ENCODE measurements at places on chromosomes 4 and X.

GRCh38 chrX:107167163-107167921, 38.9 kb downstream of the NUP62CL start:
- DNase-seq = no peak

DNA sequence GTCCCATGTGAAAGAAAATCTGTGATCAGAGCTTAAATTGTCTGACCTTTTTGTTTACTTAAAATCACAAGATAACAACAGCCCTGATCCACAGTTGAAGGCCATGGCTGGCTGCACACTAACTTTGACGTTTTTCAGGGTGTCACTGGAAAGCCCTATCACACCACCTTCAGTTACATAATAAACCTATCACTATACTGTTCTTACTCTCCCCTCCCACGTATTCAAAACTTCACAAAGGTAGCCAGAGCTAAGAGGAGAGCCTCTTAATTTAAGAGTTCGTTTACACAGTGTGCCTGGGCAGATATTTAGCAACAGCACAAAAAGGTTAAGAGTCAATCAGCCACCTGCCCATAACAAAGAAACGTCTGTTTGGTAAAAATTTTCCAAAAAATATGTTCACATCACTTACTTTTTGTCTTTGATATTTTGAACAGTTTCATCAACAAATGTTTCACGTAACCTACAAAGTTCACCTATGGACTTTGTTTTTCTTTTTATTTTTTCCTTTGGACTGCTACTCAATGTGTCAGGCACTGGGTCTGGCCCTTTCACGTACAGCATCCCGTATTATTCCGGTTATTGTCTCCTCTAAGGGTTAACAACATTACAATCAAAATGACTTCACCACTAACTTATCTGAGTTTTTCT, 25.0 kb downstream of the RFC1 start:
- DNase-seq = no peak

GRCh38 chr4:94530073-94530472, 78.3 kb downstream of the PDLIM5 start:
- DNase-seq = no peak

DNA sequence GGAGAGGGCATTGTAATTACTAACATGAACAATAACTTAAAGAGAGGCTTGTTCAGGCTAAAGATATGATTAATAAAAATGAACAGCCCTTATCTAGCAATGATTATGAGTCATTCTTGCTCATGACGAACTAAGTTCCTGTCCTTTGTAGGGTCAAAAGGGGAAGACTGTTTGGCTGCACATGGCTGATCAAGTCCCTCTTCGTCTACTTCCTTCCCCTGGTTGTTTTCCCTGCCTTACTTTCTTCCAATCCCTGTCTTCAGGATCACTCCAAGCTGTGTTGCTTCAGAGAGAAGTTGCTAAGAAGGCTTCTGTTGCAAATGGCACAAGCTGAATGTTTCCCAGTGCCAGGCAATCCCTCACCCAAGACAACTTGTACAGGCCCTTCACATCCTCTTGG, 115.0 kb upstream of the HS3ST1 start:
- DNase-seq = no peak

GRCh38 chr4:153008578-153009199, 72.6 kb downstream of the FHDC1 start:
- no peak for DNase-seq

Data from vagina (tissue), 2 donors.